ENCODE measurements at places on chromosomes 12 and 14. TPM values are rescaled to one million over a fixed set of nuclear protein-coding genes. Genes with fewer than 3 reads are reported as not detected.
A peak's percentile ranks its signal among the peaks of the same experiment; 100 is the strongest.

PPP4R4 gene
- 1.2 TPM for total RNA-seq

LRRC10 gene
- not detected for total RNA-seq

RPGRIP1 gene
- not detected for total RNA-seq

RAB15 gene
- 2.4 TPM for total RNA-seq

MYL6 gene
- 1,879 TPM for total RNA-seq

INSM2 gene
- total RNA-seq: not detected

FOXG1 gene
- total RNA-seq: not detected

GRCh38 chr12:74317078-74317601 lies 220.5 kb upstream of the ATXN7L3B start:
- H3K4me3 ChIP-seq: no peak overlapping the region
- no peaks in the 10 kb centered on the region for H3K27me3 ChIP-seq
- peak; percentile 35 for DNase-seq
- H3K36me3 ChIP-seq: no peaks in the 10 kb centered on the region

- DNase-seq: no peak
- H3K27ac ChIP-seq: peak overlapping the region; percentile 30
- no peak overlapping the region for H3K4me3 ChIP-seq
- H3K36me3 ChIP-seq: no peaks in the 10 kb centered on the region
- H3K4me1 ChIP-seq: peaks cover 3% of the 10 kb centered on the region
- no peaks in the 10 kb centered on the region for H3K27me3 ChIP-seq
Observed at GRCh38 chr12:43807386-43807785, 1.3 kb upstream of the TWF1 start.

- H3K4me1 ChIP-seq: no peaks in the 10 kb centered on the region
- no peaks in the 10 kb centered on the region for H3K36me3 ChIP-seq
- DNase-seq: no peak
- no peak overlapping the region for H3K4me3 ChIP-seq
- H3K27me3 ChIP-seq: peaks cover 12% of the 10 kb centered on the region
- H3K27ac ChIP-seq: no peak overlapping the region
Observed at GRCh38 chr14:23175823-23176222, 7.6 kb downstream of the SLC7A8 start.

GRCh38 chr14:74955229-74956026 lies at the start of gene PGF:
PGF (minus strand) TSS chr14:74955597; CDS start chr14:74955242, 355 bp downstream.
- no peaks in the 10 kb centered on the region for H3K36me3 ChIP-seq
- H3K4me1 ChIP-seq: peaks cover 46% of the 10 kb centered on the region
- no peaks in the 10 kb centered on the region for H3K27me3 ChIP-seq
- peak within 1 kb of the TSS; percentile 84 for H3K27ac ChIP-seq
- DNase-seq: peak; percentile 56
- peak within 1 kb of the TSS; percentile 60 for H3K4me3 ChIP-seq

GRCh38 chr14:42027271-42027670 lies 420.6 kb downstream of the LRFN5 start:
- no peak overlapping the region for H3K4me3 ChIP-seq
- H3K27ac ChIP-seq: no peak overlapping the region
- no peak for DNase-seq

GRCh38 chr12:101957252-101957959 lies 80.0 kb downstream of the DRAM1 start:
- no peaks in the 10 kb centered on the region for H3K4me1 ChIP-seq
- H3K27ac ChIP-seq: no peak overlapping the region

DNA sequence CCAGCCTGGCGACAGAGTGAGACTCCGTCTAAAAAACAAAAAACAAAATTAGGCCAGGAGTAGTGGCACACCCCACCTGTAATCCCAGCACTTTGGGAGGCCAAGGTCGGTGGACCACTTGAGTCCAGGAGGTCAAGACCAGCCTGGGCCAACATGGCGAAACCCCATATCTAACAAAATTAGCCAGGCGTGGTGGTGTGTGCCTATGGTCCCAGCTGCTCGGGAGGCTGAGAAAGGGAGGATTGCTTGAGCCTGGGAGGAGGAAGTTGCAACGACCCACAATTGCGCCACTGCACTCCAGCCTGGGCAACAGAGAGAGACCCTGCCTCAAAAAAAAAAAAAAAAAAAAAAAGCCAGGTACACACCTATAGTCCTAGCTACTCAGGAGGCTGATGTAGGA lies 37.0 kb downstream of the KDM2B start:
- no peak overlapping the region for H3K27ac ChIP-seq
- no peaks in the 10 kb centered on the region for H3K4me1 ChIP-seq
- H3K4me3 ChIP-seq: no peak overlapping the region
- no peaks in the 10 kb centered on the region for H3K36me3 ChIP-seq

GRCh38 chr12:80936642-80937390 lies 918 bp downstream of the LIN7A start:
- H3K27ac ChIP-seq: peak overlapping the region; percentile 88
- no peaks in the 10 kb centered on the region for H3K36me3 ChIP-seq

DNA sequence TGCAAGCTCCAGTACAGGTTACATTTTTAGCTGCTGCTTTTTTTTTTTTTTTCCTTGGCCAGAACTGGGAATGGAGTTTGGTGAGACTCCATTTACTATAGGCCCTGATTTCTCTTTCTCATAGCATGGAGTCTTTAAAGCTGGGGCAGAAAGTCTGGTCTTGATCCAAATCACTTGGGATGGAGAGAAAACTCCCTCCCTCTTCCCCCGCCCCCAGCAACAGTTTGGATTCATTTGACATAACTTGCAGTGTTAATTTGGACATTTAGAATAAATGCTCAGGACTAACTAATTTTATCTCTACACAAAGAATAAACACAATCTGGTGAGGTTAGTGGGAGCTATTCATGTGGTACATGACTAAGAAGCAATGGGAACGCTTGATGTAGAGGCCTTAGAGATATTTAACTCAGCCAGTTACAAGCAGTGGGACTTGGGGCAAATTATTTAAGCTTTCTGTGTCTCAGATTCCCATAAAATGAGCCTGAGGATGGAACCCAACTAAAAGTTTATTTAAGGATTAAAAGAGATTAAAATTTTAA lies 107.3 kb upstream of the ARHGAP5 start:
- no peak for DNase-seq
- peaks cover 18% of the 10 kb centered on the region for H3K4me1 ChIP-seq
- no peaks in the 10 kb centered on the region for H3K27me3 ChIP-seq
- H3K4me3 ChIP-seq: no peak overlapping the region
- no peak overlapping the region for H3K27ac ChIP-seq
- H3K36me3 ChIP-seq: no peaks in the 10 kb centered on the region

- H3K36me3 ChIP-seq: no peaks in the 10 kb centered on the region
- H3K4me1 ChIP-seq: no peaks in the 10 kb centered on the region
- no peak for DNase-seq
Observed at GRCh38 chr14:41758011-41758665, 151.5 kb downstream of the LRFN5 start.

DNA sequence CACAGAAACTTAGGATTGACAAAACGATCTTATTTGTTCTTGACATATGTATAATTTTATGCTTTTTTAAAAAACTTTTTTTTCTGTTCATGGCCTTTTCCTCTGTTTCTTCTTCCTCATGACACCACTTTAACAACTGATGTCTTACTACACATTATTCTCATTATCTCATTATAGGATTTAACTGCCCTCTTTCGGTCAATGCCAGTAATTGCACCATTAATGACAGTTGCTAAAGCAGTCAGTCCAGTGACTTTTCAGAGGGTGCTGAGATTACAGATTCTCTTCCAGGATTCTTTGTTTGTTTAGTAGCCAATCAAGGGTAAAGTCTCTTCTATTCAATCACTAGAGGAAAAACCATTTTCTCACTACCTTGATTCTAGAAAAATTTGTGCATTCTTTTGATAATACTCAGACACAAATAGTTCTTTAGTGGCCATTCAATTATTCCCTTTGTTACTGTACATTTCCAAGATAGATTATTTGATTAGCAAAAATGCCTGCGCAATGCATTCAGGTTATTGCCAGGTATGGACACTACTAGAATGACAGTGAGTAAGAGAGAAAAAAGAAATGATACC lies 50.1 kb downstream of the KLRG1 start:
- H3K4me3 ChIP-seq: no peak overlapping the region
- no peaks in the 10 kb centered on the region for H3K27me3 ChIP-seq
- H3K36me3 ChIP-seq: no peaks in the 10 kb centered on the region
- no peaks in the 10 kb centered on the region for H3K4me1 ChIP-seq

DNA sequence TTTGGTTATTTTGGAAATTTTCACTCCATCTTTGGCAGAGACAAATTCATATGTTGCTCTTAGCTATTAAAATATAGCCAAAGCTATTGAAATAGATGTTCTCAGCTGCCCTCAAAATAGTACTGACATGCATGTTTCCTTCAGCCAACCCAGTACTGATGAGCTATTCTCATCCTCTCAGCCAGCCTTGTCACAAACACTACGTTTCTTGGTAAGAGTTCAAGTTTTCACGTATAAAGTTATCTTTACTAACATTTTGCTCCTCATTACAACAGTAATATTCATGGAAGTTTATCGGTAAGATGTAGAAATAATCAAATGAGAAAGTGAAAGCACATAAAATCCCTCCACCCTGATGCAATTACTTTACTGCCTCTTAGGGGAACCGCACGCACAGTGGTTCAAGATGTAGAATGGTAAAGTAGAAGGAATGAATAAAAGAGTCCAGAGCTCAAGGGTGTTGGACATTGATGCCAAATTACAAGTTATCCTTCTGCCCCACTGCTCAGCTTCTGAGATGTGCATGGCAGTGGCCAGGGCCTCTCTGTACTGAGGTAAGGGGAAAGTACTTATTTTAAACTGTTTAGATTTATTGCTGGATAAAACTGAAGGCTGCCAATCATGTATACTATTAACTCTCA lies 20.7 kb downstream of the GCH1 start:
- H3K36me3 ChIP-seq: no peaks in the 10 kb centered on the region
- H3K27me3 ChIP-seq: no peaks in the 10 kb centered on the region
- H3K4me1 ChIP-seq: peaks cover 4% of the 10 kb centered on the region

- no peak for DNase-seq
- no peaks in the 10 kb centered on the region for H3K27me3 ChIP-seq
- no peaks in the 10 kb centered on the region for H3K4me1 ChIP-seq
- no peaks in the 10 kb centered on the region for H3K36me3 ChIP-seq
- no peak overlapping the region for H3K4me3 ChIP-seq
Observed at GRCh38 chr14:94679106-94679810, 67.1 kb downstream of the SERPINA3 start.

GRCh38 chr12:56995930-56996496 lies 10.3 kb downstream of the ZBTB39 start:
- no peaks in the 10 kb centered on the region for H3K4me1 ChIP-seq
- no peak overlapping the region for H3K27ac ChIP-seq
- H3K27me3 ChIP-seq: no peaks in the 10 kb centered on the region
- DNase-seq: no peak

GRCh38 chr12:124044809-124045321 lies 71.8 kb downstream of the ZNF664 start:
- peak overlapping the region; percentile 85 for H3K27ac ChIP-seq
- no peaks in the 10 kb centered on the region for H3K36me3 ChIP-seq
- H3K27me3 ChIP-seq: no peaks in the 10 kb centered on the region
- H3K4me1 ChIP-seq: no peaks in the 10 kb centered on the region
- DNase-seq: no peak

- no peaks in the 10 kb centered on the region for H3K4me1 ChIP-seq
- H3K27ac ChIP-seq: no peak overlapping the region
- H3K27me3 ChIP-seq: no peaks in the 10 kb centered on the region
- DNase-seq: no peak
- H3K36me3 ChIP-seq: no peaks in the 10 kb centered on the region
Observed at GRCh38 chr14:100078997-100079725, 13.9 kb downstream of the EVL start.

GRCh38 chr12:90896164-90896563 lies 58.8 kb downstream of the CCER1 start:
- H3K36me3 ChIP-seq: no peaks in the 10 kb centered on the region
- H3K4me1 ChIP-seq: no peaks in the 10 kb centered on the region
- DNase-seq: no peak
- no peaks in the 10 kb centered on the region for H3K27me3 ChIP-seq
- no peak overlapping the region for H3K27ac ChIP-seq

DNA sequence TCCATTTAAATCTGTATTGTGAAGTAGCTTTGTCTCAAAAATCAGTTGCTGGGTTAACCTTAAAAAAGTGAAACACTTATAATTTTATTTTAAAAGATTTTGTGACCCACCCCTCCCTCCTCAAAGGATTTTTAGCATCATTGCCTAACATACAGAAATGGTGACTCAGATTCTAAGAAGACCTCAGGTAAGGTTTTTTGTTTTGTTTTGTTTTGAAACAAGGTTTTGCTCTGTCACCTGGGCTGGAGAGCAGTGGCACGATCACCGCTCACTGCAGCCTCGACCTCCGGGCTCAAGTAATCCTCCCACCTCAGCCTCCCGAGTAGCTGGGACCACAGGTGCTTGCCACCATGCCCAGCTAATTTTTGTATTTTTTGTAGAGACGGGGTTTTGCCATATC lies 74.2 kb downstream of the GNS start:
- DNase-seq: no peak
- H3K27ac ChIP-seq: no peak overlapping the region
- H3K4me3 ChIP-seq: no peak overlapping the region

Data from tibial nerve (tissue), 4 donors.